Stimulated activated CD4-positive, alpha-beta T cell treated with anti-CD3 and anti-CD28 coated beads, Interleukin-1b, Interleukin-23, amount 100 ng/mL, for 4 hours (primary cell): ENCODE measurements at places on chromosomes 3 and 15.

GRCh38 chr15:41936155-41936554, 36.2 kb downstream of the EHD4 start:
- DNase-seq = no peak

- no peak for DNase-seq
Observed at GRCh38 chr15:40246496-40247280, 7.8 kb downstream of the PAK6 start.

- no peak for DNase-seq
Observed at GRCh38 chr15:100222349-100222715, 119.4 kb downstream of the ADAMTS17 start.

- no peak for DNase-seq
Observed at GRCh38 chr3:9732080-9732739, 675 bp downstream of the BRPF1 start.

DNA sequence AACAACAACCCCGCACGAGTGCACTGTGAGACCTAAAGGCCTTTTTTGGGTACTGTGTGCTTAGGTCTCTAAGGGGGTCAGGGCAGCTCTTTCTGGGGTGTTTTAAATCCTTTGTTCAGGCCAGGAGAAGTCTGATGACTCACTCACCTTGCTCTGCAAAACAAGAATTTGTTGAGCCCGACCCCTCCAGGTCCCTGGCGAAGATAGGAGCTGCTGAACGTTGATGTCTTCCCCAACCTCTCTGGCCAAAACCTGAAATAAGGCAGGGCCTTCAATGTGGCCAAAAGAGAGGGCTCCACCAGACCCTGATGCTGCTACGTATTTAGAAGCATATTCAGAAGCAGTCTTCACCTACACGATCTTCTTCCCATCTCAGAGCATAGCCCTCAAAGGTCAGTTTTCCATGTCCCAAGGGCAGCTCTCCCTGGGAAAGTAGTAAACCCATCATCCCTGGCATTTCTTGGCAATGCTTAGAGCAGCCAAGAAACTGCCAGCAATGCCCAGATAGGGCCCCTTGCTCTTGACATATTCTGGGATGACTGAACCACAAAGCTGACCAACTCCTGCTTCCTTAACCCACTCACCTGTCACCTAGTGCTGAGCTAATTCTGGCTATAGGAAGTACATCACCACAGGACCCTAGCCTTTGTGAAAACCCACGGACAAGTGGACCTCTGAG, 27.1 kb downstream of the CCDC13 start:
- no peak for DNase-seq

DNA sequence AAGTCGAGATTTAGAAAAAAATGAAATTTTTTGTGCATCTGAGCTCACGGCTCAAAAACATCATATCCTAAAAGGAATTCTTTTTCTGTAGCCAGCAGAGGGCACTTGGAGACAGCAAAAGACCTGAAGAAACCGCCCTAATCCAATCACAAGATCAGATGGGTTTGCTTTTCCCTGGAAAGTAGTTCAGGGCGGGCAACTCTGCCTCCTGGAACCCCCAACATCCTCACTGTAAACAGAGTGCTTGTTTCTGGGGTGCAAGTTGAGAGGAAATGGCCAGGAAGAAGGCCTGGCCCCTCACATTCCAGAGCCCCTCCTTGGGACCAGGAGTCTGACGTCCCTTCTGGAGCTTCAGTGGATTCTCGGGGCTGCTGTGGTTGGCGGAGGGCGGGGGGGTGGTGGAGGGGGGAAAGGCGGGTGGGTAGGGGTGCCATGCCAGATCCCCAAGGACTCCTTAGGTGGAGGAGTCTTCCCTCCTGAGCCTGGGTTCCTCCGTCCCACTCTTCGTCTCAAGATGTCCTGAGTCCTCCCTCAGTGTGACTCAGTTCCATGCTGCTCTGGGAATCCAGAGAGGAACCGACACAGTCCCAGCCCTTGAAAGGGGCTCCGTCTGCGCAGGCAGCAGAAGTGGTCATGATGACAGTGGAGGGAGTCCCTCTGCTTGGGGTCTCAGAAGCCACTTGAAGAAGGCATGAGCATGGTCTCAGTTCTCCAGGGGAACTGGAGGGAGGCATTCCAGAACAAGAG, 35.9 kb downstream of the CCK start:
- no peak for DNase-seq

DNA sequence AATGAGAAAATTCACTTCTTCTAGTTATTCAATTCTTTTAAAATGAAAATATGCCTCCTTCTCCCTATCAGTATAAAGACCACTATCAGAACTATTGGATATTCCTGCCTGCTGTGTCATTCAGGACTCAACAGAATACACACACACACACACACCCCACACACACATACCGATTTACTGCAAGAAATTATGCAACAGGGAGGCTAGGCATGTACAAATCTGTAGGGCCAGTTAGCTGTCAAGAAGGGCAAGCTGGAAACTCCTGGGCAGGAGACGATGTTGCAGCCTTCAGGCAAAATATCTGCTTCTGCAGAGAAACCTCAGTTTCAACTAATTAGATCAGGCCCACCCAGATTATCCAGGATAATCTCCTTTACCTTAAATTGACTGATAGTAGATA, 13.9 kb upstream of the RYR3 start:
- no peak for DNase-seq

- DNase-seq = no peak
Observed at GRCh38 chr3:61872077-61872706, 310.8 kb downstream of the PTPRG start.

DNA sequence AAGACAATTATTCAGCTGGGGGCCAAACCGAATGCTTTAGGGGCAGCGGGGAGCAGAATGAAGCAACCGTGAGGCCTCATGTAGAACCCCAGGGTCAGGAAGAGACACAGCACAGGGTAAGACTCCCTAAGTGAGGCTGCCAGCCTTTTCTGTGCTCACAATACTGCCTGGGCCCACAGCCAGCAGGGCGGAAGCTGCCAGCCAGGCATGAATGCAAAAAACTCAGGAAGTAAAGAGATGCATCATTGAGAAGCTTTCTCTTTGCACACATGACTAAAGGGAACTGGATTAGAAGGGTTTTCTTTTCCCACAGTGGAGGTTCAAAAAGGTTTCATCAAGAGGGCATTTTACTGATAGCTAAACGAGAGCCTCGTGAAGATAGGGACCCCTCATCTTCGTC, 33.3 kb downstream of the CA12 start:
- DNase-seq = no peak

DNA sequence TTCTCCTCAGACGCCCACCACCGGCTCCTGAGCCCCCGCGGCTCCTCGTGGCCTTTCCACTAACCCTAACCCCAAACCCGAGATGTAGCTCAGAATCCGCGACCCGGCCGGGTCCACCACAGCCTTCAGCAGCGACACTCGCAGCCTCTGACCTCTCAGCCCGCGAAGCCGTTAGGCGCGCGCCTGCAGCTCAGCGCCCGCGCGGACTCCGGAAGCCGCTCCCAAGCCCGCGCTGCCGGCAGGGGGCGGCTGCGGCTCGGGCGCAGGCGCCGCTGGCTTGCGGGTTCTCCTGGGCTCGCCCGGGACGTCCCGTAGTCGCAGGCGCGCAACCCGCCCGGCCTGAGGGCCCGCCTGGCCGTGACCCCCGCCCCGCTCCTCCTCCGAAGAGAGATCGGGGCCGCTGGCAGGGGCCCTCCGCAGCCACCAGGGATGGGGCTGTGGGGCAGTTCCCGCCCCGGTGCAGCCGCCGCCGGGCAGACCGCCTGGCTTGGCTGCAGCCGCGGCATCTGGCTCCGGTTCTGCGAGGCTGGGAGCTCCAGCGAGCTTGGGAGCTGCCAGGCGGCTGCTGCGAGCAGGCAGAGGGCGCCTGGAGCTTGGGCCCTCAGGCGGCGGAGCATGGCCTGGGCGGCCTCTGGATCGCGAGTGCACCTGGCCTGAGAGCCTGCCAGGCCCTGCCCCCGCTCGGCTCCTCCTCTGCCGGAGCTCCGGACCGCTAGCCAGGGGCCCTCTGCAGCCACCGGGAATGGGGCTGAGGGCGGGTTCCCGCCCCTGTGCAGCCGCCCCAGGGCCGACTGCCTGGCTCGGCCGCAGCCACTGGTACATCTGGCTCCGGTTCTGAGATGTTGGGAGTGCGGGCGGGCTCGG, 120.7 kb downstream of the LMLN start:
- DNase-seq = peak; percentile 58

- DNase-seq = no peak
Observed at GRCh38 chr3:139357899-139358298, 14.1 kb downstream of the MRPS22 start.

DNA sequence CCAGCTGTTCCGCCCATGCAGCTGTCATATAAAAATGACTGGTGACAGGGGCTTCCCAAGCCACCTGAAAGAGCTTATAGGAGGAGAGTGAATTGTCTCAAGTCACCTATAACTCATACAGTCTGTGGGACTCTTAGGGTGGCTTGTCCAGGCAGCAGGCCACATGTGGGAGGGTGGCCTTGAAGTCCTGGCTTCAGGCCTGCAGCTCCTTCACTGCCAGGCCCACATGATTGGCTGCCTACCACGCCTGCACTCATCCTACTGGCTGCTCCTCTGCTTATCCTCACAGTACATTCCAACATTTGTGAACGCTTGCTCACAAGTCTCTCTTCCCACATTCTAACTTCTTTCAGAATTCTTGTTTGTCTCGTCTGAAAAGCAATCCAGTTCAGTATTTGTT, 41.1 kb upstream of the TIPARP start:
- no peak for DNase-seq

DNA sequence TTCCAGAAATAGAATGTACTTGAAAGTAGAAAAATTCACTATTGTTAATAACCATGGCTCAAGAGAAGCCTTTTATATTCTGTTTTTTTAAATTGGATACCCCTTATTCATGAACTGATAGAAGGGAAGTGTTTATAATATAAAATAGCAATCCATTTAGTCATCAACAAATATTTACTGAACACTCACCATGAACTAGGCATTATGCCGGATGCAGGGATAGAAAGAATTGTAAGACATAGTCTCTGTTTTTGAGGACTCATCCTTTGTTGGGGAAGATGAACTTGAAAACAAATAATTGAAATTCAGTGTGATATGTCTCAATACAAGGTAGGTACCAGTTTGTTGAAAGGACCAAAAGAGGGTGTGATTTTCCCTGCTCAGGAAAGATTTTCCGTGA, 160.9 kb upstream of the SATB1 start:
- DNase-seq = no peak

GRCh38 chr3:186318135-186318534, 43.9 kb downstream of the DGKG start:
- no peak for DNase-seq

DNA sequence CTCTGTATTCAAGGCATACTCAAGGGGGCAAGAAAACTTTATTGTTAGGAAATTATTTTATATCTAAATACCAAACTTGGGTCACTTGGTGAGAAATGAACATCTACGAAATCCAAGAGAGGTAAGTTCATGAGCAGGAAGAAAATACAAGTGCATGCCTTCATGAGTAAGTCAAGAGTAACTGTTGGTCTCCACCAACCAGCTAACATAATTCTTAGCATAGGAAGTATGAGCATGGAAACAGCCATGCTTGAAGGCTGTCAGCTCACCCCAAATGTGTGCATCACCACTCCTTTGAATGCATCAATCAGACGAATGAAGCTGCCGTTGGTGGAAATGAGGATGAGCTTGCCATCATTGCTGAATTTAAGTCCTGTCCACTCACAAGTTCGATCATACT, 13.9 kb downstream of the PPM1M start:
- DNase-seq = no peak

- DNase-seq = no peak
Observed at GRCh38 chr3:68771681-68772080, 160.7 kb downstream of the TAFA4 start.

DNA sequence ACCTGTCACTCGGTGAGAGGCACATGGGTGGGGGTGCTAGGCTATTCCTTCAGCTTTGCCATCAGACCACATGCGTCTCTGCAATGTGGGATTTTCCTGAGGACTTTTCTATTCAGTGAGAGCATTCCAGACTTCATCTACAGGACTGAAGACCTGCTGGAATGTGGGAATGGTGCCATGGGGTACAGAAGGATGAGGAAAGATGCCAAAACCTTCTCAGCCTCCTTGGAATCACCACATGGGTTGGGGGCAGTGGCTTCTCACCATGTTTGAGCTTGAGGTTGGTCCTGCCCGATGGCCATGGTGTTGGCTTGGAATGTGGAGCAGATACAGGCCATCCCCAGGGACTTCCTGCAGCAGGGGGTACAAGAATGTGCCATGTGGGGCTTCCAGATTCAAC, 80.9 kb upstream of the KLF13 start:
- DNase-seq = no peak

DNA sequence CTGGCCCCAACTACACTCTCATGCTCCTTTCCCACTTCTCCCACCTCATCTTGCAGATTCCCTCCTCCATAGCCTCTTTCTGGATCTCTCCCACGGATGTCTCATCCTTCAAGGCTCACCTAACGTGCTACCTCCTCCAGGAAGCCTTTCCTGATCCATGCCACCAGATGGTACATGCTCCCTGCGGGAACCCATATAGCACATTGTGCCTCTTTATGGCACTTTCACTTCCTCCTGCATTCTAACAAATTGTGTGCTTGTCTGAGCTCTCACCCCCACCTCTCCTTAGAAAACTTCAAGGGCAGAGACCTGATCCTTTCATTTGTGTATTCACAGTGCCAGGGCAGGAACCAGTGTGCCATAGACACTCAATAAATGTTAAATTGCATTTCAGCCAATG, 63.0 kb downstream of the HES1 start:
- no peak for DNase-seq

- no peak for DNase-seq
Observed at GRCh38 chr3:31546162-31546561, 13.4 kb downstream of the STT3B start.

- DNase-seq = no peak
Observed at GRCh38 chr3:8542190-8543135, 40.8 kb downstream of the LMCD1 start.

GRCh38 chr3:68483601-68484000, 448.7 kb downstream of the TAFA4 start:
- no peak for DNase-seq

DNA sequence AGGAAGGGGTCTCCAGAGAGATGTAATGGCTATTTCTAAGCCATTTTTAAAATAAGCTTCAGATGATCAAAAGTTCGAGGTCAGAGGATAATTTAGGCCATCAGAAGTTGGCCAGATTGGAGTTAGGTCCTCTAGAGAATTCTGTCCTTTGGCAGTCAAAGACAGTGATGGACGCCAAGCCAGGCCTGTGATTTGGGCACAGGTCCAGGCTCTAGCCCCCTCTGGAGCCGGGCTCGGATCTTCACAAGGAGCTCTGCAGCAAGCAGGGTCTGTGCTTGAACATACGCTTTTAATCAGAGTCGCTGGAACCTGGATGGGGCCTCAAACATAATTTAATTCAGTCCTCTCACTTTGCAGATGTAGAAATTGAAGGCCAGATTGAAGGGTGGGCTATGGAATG, 151.4 kb upstream of the BCL6 start:
- no peak for DNase-seq

DNA sequence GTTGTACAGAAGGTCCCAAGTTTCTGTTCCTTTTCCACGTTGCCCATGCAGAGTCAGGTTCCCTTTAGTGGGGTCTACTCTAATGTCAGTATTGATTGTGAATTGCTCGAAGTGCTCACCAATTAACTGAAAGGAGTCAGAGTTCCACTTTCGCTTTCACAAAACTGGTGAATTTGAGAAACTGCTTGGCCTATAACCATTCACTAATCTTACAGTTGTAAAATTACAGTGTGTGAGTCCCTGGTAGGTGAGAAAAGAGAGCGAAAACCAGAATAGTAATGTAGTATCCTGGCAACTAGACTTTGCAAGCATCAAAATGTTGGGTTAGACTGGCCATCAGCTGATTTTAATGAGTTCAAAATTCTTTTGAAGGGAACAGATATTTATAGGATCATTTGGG, 237.5 kb upstream of the CHRM5 start:
- no peak for DNase-seq
